ENCODE measurements at places on chromosomes 3 and 15.
A peak's percentile ranks its signal among the peaks of the same experiment; 100 is the strongest.

DNA sequence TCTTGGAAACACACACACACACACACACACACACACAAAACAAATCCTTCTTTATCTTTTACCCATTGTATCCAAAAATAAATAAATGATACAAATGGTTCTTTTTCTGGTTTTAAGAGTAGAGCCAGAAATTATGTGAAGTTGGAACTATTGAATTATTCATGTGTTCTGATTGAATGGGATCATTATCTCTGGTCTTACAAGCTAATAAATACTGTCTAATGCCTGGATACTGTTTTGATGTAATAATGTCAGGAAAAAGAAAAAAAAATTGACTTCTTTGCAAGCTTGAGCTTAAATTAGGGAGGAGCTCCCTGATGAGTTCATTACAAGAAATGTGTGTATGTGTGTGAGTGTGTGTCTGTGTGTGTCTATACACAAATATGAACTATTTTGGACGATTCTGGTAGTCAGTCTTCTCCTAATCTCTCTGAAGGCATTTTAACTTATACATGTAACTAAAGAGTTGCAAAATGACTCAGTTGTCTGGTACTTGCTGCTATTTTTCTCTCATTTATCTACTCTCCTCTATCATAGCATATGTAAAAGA, 507.2 kb upstream of the AGTR1 start:
- no peak for DNase-seq

DNA sequence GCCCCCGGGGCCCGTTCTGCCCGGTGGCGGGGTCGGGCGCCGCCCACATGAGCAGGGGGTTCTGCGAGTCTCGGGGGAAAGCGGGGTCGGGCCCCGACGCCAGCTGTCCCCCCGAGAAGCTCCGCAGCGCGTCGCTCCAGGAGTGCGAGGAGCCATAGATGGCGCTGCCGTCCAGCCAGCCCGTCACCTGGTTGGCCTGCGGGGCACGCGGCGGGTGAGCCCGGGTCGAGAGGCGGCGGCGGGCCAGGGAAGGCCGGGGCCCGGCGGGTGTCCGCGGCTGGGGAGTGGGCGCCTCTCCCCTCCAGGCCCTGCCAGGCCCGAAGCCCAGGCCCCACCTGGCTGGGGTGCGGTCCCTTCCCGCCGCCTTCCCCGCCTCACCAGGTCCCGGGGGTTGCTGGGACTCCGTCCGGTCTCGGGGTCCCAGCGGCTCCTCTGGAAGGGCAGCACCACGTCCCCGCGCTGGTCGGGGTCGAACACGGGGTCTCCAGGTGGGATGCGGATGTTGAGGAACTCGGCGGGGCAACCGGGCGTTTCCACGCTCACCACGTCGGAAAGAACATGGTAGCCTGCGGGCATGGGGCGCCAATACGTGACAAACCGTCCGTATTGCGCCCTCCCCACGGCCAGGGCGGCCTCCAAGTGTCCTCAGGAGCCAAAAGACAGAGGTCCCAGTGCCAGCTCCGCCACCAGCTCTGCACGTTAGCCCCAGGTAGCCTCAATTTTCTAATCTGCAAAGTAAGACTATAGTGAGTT, 2.4 kb downstream of the DUOX2 start:
- no peak for DNase-seq

DNA sequence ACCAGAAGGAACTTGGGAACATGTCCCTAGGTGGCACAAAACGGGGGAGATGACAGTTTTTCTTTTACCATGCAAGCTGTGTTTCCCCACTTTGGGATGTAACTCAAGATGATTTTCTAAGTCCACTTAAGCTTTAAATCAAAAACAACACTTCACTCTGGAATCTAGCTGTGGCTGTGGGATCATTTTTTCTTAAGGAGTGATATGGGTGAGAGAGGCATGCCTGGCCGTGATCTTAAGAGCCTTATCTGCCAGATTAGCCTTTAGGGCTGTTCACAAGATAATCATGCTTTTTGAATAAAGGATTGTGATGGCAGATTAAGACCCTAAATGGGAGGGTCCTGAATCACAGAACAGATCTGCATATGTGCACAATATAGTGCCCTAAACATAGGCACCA, 384.8 kb upstream of the SEMA6D start:
- no peak for DNase-seq

DNA sequence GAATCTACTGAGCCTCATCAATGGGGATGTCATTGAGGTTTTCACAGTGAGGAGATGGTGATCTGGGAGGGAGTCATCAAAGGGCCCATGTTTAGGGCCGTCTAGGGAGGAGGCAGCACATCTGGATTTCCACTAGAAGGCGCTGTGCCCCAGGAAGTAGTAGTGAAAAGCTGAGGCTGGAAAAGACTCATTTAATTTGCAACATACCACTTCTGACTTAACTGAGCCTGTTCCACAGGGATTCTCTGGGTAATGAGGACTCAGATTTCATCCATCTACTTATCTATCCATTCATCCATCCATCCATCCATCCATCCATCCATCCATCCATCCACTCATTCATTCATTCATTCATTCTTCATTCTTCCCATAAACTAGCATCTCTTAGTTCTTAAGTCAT, 17.4 kb upstream of the SHF start:
- DNase-seq = peak; percentile 78

- no peak for DNase-seq
These were observed 1.0 kb downstream of the ATP2C1 start for GRCh38 chr3:130894986-130895280.

DNA sequence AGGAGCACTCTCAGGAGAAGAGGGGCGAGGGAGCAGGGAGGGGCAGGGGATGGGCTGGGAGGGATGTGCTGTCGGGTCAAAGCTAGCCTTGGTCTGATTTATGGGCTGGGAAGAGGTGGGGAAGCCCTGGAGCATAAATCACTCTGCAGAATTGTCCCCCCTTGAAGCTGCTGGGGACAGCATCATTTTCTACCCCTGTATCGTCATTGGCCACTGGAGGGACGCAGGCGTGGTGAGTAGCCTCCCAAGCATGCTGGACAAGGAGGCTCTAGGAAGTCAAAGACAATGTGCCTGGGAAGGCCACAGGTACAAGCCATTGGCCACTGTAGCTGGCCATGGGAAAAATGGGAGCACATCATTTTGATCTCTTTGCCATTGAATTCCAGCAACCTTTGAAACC, 175.5 kb upstream of the CTDSPL start:
- DNase-seq = no peak

DNA sequence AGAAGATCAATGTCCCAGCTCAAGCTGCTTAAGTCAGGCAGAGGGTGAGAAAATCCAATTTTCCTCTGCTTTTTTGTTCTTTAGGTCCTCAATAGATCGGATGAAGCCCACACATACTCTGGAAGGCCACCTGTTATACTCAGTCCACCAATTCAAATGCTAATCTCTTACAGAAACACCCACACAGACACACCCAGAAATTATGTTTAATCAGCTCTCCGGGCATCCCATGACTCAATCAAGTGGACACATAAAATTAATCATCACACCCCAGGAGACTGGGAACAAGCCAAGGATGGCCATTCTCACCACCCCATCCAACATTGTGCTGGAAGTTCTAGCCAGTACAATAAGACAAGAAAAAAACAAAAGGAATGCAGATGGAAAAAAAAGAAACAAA, 67.8 kb upstream of the SLC24A5 start:
- DNase-seq = no peak

DNA sequence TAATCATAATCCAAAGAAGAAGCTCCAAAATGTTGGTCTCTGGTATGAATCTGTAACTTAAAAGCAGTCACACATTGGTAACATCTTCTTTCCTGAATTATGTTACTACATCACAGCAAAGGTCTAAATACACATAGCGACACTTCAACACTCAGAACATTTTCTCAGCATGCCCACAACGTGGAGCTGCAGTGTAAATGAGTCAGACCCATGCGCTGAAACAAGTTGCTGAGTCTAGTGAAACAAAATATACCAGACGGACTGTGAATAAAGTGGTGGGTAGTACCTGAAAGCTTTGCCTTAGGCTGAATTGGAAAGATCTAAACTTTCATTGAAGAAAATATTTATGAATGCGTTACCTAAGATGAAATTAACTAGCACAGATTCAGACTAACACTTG, 33.2 kb upstream of the GOLGA8B start:
- DNase-seq = peak; percentile 19

- peak; percentile 9 for DNase-seq
These were observed 82.1 kb downstream of the IL5RA start for GRCh38 chr3:3027976-3028567.

DNA sequence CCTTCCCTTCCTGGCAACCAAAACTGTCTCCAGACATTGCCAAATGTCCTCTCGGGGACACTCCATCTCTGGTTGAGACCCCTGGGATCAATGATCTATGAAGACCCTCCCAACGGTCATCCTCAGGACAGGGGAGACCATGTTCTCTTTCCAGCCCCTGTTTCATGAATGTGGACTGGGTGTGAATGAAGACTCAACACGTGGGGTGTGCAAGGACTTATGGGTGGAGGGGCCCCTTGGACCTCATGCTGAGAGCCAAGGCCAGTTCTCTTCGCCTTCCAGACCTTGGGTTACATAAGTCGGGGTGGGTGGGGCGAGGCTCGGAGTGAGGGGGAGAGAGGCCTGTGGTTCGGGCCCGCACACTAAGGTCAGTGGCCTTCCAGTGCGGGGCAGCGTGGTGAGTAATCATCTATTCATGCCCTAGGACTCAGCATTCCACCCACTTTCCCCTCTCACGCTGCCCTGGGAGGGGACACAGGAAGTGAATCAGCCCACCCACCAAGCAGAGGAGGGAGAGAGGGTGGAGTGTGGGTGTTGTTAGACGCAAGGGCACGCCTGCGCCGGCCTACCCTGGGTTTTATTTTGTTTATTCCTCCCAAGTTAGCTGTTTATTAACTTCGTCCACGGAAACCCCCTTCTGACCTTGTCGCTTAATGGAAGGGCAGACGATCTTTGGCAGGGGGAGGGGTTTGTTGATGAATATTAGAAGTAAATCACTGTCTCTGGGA, 6.7 kb downstream of the PAQR5 start:
- no peak for DNase-seq

DNA sequence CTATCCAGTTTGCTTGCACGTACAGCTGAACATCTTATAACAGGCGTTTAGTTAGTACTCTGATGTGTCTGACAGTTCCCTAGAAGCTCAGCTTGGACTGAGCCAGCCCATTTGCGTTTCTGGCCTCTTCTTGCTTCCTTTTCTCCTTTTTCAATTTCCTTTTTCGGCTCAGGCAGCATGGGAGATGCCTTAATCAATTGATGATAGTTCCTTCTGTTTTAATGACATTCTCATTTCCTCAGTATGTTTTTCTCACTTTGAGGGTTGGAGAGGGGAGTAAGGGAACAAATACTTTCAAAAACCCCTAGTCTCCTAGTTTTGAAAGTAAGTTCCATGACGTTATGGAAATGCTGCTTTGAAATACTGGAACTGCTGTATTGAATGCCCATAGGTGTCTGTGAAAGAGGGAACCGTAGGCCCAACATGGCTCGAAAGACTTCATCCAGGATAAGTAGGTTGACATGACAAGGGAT, 18.9 kb downstream of the IL1RAP start:
- DNase-seq = no peak

DNA sequence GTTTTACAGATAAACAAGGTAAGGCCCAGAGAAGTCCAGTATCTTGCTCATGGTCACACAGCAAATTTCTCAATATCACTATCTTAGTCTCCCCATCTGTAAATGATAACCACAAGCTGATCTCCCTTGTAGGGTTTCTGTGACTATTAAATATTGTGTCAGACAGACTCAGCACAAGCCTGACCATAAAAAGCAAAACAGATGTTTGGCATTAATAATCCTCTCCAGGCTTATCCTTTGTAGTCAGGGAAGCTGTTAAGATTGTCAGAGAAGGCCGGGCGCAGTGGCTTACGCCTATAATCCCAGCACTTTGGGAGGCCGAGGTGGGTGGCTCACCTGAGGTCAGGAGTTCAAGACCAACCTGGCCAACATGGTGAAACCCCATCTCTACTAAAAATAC, 173.2 kb upstream of the PRICKLE2 start:
- no peak for DNase-seq

GRCh38 chr3:143084856-143085731, 34.5 kb upstream of the CHST2 start:
- no peak for DNase-seq

DNA sequence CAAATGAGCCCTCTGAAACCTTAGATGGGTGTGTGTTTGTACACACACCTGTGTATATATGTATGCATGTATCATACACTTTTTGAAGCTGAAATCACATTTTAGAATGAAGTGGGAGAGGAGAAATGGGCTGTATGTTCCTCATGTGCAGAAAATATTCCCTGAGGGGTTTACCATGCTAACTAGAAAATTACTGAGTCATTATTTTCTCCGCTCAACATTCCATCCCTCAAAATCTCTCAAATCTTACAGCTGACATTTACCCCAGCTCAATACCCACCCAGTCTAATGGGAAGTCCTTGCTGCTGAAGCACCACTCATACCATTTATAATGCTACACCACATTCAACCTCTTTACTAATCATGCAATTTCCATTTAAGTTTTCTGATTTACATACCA, 138.6 kb downstream of the P2RY1 start:
- DNase-seq = no peak

DNA sequence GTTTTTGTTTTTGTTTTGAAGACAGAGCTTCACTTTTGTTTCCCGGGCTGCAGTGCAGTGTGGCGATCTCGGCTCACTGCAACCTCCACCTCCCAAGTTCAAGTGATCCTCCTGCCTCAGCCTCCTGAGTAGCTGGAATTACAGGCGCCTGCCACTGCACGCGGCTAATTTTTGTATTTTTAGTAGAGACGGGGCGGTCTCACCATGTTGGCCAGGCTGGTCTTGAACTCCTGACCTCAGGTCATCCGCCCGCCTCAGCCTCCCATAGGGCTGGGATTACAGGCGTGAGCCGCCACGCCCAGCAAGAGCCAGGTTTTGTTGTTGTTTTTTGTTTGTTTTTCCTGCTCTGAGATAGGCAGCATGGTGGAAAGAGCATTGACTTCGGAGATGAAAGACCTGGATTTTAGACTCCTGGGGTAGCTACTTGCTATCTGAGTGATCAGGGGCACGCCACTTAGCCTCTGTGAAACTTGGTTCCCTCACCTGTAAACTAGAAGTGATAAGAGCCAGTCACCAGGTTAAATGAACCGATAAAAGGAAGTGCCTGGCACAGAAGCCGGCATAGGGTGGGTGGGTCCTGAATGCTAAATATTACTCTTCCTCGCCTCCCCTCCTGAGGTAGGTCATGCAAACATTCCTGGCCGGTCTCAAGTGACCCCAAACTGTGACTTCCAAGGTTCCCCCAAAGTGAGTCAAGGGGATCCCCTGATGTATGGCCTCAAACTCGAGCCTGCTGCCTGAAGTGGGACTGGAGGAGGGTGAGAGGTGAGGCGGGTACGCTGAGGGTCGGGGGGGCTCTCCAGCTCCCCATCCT, 62.9 kb upstream of the MCF2L2 start:
- DNase-seq = no peak

DNA sequence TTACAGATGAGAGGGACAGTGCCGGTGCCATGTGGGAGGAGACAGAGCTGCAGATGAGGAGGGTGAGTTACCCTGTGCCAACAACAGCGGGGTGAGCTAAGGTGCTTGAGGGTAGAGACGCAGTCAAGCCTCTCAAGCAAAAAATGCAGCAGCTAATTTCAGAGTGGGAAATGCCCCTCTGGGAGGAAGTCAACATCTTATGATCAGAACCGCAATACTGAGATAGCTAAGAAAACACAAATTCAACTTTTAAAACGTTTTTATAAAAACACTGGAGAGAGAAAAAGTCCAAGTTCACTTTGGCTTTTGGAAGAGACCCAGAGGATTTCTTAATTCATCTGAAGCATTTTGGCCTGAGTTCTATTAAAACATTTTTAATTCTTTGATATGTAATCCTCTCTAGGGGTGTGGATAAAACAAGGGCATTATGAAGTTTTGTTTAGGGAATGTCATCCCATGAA, 319.2 kb downstream of the SLC9A9 start:
- DNase-seq = no peak
